ENCODE measurements at places on chromosomes 2 and 18. TPM values are rescaled to one million over a fixed set of nuclear protein-coding genes. Genes with fewer than 3 reads are reported as not detected.
A peak's percentile ranks its signal among the peaks of the same experiment; 100 is the strongest.

The RNF125 gene
- total RNA-seq: 2.0 TPM

The ERICH2 gene
- not detected for total RNA-seq

The ELP2 gene
- total RNA-seq: 143 TPM

The ELAC1 gene
- total RNA-seq: 11.0 TPM

The CD8B2 gene
- total RNA-seq: under 0.01 TPM

The CDH19 gene
- total RNA-seq: under 0.01 TPM

The MYO5B gene
- 9.8 TPM for total RNA-seq

- no peak for DNase-seq
These were observed 40.6 kb upstream of the INHBB start for GRCh38 chr2:120305296-120305695.

DNA sequence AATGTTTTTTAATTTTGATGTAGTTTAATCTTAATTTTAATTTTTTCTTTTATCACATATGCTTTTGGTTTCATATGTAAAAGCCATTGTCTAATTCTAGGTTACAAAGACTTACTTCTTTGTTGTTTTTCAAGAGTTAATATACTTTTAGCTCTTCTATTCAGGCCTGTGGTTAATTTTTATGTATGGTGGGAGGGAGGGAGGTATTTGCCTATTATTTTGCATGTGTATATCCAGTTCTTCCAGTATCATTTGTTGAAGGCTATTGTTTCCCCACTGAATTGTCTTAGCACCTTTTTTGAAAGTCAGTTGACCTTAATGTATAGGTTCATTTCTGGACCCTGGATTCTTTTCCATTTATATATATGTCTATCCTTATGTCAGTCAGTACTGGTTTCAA is 23.4 kb downstream of the USP14 start:
- no peak for DNase-seq

DNA sequence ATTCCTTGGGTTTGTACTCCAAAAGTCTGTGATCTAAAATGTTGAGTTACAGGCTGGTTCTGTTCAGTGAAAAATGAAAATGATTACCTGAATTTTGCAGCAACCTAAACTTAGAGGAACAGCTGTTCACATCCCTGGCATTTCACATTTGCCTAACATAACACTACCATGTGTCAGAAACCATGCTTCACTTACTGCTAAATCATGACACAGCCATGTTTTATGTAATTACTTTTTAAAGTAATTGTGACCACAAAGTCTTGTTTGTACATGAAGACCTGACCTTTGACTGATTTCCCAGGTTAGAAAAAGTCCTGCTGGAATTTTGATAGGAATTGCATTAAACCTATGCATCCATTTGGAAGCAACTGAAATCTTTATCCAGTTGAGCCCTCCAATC is 79.1 kb downstream of the FAM168B start:
- no peak for DNase-seq

GRCh38 chr18:3870914-3871313 is 420.9 kb downstream of the TGIF1 start:
- DNase-seq: no peak

GRCh38 chr2:172105471-172106107 is 2.9 kb upstream of the DLX2 start:
- peak; percentile 14 for DNase-seq

DNA sequence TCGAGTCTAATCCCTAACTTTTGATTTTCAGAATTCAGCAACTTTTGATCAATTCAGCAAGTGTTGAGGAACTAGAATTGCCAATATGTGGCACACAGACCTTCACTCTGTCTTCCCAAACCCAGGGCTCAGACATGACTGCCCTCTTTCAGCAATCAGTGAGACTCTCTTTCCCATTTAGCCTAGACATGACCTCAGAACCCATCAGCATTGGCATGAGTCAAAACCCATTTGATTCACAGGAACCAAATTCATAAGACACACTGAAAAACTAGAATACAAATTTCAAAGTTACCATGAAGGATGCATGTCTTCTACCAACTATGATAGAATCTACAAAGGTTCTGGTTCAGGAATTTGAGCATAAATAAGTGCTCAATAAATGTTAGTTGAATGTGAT is 113.6 kb upstream of the MAP3K20 start:
- DNase-seq: no peak

GRCh38 chr2:70471129-70471528 is 82.5 kb downstream of the TGFA start:
- DNase-seq: no peak

Data from frontal cortex (tissue), 4 donors.